ENCODE measurements at places on chromosomes 12 and 14.

- peak; percentile 58 for DNase-seq
Observed at GRCh38 chr12:13864081-13864673, 117.2 kb downstream of the GRIN2B start.

DNA sequence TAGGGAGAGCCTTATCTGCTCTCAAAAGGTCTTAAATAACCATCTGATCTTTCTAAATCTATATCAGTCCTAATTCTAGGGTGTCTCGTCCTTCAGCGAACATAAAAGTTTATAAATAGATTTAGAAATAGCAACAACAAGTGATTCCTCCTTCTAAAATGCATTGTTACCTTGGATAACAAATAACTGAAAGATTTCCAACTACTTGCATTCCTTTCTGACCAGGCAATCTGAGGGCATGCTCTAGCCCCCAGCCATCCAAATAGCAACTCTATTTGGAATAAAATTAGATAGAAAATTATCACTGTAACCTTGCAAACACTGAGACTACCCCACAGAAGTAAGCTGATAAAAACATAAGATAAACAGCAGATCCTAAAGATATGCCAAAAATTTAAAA, 21.8 kb upstream of the KRR1 start:
- no peak for DNase-seq

GRCh38 chr12:109130297-109131153, 14.1 kb downstream of the ACACB start:
- no peak for DNase-seq

GRCh38 chr12:12946686-12947355, 5.1 kb downstream of the GPRC5D start:
- no peak for DNase-seq

DNA sequence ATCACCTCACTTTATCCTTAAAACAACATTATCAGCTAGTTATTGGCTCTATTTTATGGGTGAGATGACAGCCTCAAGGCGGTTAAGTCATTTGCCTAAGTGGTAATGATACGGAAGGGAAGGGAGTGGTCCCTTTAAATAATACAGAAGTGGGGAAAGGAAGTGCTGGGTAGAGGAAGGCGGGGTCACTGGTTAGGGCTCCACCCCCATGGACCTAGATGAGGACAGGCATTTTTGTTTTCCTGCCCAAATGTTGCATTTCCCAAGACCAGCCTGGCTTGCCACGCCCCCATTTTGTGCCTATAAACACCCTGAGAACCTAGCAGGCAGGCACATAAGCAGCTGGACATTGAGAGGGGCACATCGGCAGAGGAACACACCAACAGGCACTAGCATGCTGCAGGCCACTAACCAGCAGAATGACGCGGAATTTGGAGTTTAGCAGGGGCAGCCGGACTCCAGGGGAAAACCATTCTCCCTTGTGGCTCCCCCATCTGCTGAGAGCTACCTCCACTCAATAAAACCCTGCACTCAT, 100.9 kb downstream of the EPS8 start:
- no peak for DNase-seq

DNA sequence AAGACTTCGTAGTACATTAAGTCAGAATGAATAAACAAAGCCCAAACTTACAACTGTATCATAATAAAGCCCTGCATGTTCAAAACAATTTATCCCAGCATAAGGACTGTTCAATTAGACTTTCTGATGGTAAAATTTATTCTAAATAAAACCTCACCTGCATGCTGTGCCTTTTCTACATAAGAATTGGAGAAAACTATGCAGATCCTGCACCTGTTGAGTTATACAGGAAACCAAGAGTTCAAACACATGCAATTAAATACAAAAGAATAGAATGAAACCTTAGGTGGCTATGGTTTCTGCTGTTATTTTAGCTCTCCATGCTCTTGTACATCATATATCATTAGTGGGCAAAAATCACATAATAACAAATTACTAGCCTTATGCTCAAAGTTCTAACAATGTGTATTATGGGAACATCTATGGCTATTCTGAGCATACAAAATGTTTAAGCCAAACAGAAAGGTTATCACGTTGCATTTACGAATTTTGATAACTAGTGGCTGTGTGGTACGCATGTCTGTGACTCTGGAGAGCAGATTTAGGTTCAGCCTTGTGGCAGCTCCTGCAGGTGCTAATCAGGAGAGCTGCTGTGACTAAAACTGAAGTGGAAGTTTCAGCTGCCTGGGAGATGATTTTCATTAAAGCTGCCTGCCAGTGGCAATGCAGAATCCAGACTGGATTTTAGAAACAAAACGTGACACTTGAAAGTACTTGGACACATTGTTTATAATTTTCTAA, 36.1 kb upstream of the LRFN5 start:
- no peak for DNase-seq

- DNase-seq, result no peak
Observed at GRCh38 chr14:100692859-100693558, 33.7 kb upstream of the DLK1 start.

- no peak for DNase-seq
Observed at GRCh38 chr14:24122898-24123297, 7.6 kb upstream of the FITM1 start.

DNA sequence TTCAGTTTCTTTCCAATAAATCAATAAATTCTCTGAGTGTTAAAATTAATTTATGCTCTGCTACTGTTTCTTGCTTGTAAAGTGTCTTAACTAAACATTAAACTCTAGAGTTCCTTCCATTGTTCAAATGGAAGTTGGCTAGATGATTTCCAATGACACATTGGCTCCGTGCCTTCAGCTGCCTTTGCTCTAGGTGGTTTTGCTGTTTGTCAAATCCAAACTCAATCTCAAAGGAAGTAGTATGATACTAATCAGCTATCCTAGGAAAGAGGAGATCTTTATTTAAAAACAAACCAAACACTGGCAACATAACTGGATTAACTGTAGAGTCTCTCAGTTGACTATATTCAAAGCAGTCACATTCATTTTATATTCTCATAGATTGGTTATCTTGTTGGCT, 356.4 kb downstream of the FOXG1 start:
- DNase-seq, result no peak

DNA sequence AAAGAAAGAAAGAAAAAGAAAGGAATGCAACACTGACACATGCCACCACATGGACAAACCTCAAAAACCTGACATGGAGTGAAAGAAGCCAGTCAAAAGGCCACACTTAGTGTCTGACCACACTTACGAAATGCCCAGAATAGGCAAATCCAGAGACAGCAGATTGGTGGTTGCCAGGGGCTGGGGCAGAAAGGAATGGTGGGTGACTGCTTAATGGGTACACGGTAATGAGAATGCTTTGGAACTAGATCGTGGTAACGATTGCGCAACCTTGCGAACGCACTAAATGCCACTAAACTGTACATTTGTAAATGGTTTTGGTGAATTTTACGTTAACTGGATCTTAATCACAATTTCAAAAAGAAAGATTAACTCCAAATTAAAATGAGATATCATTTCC, 39.5 kb downstream of the SCARB1 start:
- no peak for DNase-seq

- no peak for DNase-seq
Observed at GRCh38 chr12:1882405-1882804, 36.0 kb downstream of the CACNA2D4 start.

GRCh38 chr12:119758722-119759121, 90.8 kb downstream of the PRKAB1 start:
- no peak for DNase-seq

DNA sequence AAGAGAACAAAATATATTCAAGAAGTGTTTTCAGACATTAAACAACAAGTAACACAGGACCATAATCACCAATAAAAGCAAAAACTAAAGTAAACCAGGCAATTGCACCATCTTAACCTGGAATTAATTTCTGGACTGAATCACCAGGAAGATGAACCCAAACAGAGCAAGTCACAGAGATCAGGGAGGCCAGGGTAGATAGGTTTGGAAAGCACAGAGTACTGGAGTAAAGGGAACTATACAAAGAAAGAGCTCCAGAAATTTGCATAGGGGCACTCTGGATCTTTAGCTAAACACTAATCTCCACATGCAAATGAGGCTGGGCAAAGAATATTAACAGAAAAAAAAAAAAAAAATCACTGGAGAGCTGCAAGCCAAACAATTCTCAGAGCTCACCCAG, 84.7 kb downstream of the NUAK1 start:
- DNase-seq, result no peak

DNA sequence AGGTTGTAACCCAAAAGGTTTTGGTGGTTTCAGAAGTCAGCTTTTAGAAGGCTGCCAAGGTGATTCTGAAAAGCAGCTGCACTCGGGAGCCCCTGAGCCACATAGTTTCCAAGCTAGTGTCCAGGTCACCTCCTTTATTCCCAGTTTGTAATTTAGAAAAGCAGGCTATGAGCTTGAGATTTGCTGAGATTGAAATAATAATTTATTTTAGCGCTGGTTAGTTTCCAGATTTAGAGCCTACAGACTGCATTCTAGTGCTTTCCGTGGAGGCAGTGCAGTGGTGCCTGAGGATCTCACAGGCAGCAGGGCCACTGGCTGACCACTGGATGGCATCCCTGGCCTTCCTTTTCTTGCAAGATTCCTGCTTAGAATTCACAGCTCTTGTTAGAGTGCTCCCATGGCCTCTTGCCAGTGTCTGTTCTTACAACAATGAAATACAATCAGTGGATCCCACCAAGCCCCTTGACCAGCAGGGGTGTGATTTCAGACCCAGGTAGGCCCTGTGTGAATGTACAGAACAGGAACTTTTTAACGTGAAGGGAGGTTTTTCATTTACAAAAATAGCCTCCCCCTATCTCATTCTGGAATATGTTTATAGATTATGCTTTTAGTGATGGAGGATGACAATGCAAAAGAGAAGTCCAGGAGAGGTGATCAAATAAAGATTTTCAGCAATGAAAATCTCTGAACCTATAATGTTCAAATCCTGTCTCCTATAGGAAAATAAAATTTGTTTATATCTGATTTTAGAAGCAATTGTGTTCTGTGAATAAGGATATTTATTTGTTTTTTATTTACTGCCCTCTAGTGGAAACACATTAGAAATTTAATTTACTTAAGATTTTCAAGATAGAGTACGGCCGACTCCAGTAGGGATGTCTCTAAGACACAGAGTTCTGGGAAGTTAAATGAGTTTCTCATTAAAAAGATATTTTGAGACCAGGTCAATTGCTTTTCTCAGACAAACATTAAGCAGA, 362.1 kb upstream of the STXBP6 start:
- no peak for DNase-seq

GRCh38 chr14:76947838-76948184, 80.7 kb downstream of the IRF2BPL start:
- no peak for DNase-seq

DNA sequence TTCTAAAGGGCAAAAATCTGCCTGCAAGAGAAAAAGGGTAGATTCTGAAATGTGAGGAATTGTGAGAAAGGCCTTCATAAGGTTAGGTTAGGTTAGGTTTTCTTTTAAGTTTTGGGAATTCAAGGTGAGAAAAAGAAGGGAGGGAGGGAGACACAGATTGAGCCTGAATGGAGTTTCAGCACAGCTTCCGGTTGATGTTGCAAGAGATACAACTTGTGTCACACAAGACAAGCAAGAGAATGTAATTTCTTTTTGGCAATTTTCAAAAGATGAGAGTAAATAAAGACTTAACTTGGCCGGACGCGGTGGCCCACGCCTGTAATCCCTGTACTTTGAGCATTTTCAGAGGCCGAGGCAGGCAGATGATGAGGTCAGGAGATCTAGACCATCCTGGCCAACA, 63.8 kb downstream of the CPSF2 start:
- no peak for DNase-seq
